ENCODE measurements at places on chromosomes 3 and 15.

DNA sequence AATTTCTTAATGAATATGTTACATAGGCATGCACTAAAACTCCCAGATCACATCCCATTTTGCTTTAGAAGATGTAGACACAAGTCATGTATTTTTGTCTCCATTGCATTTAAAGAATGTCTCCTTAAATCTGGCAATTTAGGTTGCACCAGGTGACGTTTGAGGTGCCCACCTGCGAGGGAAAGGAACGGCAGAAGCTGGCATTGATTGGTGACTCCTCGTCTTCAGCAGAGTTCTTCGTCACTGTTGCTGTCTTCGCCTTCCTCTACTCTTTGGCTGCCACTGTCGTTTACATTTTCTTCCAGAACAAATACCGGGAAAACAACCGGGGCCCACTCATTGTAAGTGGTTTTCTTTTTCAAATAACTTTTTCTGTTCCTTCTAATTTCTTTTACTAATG, 96.1 kb upstream of the SNTN start:
- no peak for DNase-seq

DNA sequence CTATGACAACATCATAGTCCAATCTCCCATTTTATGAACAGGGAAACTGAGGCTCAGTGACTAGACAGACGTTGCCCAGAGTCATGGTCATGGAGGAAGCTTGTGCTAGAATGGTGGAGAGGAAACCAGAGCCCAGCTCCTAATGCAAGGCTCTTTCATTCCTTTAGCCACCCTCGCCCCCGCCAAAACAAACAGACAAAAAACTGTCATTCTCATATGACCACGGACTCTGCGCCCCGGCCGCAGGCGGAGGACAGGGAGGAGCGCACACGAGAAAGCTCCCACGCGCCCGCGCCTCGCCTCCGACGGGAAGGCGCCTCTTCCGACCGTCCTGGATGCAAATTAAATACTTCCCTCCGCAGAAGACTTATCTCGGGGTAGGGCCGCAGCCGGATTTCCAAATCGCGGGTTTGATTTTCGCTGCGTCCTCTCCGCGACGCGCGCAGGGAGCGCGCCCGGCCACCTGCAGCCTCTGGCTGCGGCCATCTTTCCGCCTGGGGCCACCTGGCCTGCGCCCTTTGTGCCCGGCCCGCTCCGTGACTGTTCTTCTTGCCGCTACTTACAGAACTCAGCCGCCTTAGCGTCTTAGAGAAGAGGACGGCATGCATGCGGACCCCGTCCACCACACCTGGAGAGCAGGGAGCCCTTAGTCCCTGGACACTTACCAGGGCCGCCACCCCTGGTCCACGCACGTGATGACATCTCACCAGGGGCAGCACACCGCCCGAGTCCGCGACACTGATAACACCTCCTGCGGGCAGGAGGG, 670 bp upstream of the ATP13A3 start:
- DNase-seq, result no peak

GRCh38 chr3:3799173-3800079, at the start of gene LRRN1:
LRRN1 (plus strand) TSS chr3:3799431; CDS start chr3:3844642, 45,211 bp downstream.
- DNase-seq, result peak; percentile 76

DNA sequence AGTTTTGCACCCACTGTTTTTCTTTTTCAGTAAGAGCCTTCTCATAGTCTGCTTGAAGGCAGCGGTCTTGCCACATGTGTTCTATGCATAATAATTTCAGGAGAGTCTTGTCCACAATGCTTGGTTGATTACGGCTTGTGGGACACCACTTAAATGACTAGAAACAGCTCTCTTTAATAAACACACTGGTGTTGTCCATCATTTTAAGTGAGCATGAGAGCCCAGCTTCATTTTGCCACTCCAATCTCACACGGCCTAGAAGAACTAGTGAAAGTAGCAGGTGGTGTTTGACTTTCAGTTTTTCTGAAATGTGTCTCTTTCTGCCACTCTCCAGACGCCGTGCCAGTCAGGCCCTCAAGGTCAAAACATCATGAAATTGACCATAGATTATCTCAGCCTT, 292.1 kb downstream of the LPP start:
- DNase-seq, result no peak

- DNase-seq, result no peak
These were observed 45.8 kb upstream of the CDAN1 start for GRCh38 chr15:42782716-42783115.

DNA sequence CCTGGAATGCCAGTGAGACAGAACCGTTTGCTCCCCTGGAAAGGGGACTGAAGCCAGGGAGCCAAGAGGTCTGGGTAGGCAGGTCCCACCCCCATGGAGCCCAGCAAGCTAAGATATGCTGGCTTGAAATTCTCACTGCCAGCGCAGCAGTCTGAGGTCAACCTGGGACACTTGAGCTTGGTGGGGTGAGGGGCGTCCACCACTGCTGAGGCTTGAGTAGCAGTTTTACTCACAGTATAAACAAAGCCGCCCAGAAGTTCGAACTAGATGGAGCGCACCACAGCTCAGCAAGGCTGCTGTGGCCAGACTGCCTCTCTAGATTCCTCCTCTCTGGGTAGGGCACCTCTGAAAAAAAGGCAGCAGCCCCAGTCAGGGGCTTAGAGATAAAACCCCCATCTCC, 33.6 kb downstream of the CEP70 start:
- DNase-seq, result no peak

GRCh38 chr3:45895686-45896468, 9.5 kb downstream of the CCR9 start:
- no peak for DNase-seq

DNA sequence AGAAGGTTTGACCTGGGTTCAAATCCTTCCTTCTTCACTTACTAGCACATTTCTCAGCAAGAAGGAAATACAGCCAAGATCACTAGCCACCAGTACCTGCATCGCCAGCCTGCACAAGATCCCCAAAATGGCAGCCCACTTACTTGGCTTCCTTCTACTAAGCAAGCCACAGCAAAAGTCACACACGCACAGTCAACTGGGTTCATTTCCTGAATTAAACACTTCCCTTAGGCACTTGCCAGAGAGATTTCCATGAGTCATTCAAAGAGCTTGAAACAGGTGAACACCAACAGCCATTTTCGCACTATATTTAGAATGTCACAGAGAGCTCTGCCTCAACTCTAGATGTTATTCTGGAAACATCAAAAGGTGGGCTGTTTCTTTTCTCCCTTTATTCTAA, 42.6 kb downstream of the MGLL start:
- no peak for DNase-seq

- DNase-seq, result no peak
These were observed 112.4 kb downstream of the SEMA6D start for GRCh38 chr15:47829667-47830066.

DNA sequence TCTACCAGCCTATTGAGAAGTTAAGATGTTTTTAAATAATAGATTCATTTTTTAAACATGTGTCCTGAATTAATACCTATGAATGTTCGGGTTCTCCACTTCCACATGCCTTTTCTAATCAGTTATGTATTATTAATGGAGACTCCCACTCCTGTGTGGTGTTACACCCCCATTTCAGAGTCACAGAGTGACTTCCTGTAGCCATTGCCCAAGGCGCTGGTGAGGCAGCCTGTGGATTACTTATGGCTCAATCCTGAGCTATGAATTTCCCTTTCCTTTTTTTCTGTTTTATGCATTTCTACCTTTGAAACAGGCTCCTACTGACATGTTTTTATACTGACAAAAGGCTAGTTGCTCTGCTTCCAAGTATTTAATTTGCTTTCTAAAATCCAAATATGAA, 162.3 kb downstream of the GABRG3 start:
- no peak for DNase-seq

DNA sequence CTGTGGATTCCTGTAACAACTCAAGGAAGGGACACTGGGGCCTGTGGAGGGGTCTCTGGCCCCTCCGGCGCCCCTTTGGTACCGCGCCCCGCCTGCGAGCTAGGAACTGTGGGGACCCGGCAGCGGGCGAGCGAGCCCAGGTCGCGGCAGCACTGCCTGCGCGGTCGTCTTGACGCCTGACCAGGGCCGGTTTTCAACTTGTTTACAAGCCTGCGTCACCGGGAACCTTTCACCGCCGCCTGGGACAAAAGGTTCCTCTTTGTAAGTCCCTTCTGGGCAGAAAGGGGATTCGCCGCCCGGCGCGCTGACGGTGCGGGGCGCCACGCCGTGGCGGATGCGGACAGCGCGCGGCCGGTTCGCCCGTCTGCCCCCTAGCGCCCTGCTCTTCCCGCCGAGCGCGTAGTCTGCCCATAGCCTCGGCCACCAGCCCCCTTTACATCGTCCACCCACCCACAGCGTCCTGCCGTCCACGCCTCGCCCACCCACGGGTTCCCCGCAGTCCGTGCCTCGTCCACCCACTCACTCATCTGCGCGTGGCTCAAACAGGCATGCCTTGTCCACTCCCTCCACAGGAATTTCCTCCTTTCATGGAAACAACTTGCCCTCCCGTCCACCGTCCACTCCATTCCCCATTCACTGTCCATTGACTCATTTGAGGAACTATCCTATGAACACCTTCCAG, 5.5 kb upstream of the CFAP100 start:
- peak; percentile 55 for DNase-seq

DNA sequence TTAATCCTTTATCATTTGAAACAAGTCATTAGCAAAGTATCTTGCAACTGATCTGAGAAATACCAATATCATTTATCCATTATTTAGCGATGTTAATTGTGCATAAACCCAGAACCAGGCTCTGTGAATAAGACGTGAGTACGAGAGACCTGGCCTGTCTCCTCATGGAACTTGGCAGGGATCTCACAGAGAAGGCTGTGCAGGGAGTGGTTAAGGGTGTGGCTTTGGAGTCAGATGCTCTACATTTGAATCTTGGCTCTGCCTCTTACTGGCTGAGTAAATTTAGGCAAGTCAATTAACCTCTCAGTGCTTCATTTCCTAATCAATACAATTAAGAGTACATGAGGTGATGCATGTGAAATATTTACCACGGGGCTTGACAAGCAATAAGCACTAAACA, 39.9 kb upstream of the TBL1XR1 start:
- no peak for DNase-seq

DNA sequence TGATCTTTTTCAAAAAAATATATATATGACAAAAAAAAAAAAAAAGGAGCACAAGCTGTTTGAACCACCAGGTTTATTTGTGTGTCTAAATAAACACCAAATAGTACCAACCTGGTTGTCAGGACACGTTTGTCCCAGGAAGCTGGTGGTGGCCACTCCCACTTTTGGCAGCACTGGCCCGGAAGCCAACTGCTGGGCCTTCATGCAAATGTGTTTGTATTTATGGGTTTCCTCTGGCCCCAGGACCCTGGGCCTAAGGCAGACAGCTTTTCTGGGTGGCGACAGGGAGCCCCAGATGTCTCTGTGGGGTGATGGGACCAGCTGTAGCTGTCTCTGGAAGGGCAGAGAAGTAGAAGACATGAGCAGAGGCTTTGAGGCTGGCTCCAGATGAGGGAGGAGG, 31.6 kb downstream of the PRKCD start:
- DNase-seq, result no peak
